ENCODE measurements at places on chromosomes 2 and 18. TPM values are rescaled to one million over a fixed set of nuclear protein-coding genes. Genes with fewer than 3 reads are reported as not detected.

Gene RFX8
- total RNA-seq, result 0.82 TPM

Gene PSMG2
- total RNA-seq, result 47.7 TPM

Gene DNAJC5G
- not detected for total RNA-seq

Gene RANBP2
- total RNA-seq, result 89.9 TPM
